ENCODE measurements at places on chromosomes 1 and 21.

DNA sequence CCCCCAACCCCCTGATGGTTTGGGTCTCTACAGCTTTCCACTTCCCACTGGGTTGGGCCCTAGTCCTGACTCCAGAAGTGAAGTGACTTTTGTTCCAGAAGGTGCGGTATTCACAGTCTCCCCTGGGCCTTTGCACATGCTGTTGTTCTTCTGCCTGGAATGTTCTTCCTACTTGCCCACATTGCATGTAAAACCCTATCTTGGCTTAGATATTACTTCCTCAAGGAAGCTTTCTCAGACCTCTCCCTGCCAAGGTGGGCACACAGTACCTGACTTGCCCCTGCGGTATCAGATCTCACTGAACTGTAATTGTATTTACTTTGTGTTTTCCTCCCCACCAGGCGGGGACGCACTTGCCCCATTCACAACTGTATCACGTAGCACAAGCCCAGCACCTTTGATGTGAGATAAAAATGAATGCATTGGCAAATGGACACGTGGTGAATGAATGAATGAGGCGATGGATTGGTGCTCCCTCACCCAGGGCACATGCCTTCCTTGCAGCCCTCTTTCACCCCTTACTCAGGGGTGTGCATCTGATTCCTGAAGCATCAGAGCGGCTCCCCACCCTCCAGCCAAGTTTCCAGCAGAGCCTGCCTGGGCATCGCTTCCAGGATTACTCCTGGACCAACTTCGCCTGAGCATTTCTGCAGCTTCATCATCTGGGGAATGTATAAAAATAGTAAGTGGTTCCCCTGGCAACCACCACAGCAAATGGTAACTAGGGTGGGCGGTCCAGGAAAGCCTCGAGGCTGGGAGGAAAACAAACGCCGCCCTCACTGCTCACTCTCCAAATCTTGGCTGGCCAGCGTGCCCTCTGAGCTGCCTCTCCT, 19.8 kb downstream of the NENF start:
- no peak for DNase-seq

- DNase-seq: no peak
Measured at GRCh38 chr1:112304126-112304525, 91.9 kb upstream of the CTTNBP2NL start.

DNA sequence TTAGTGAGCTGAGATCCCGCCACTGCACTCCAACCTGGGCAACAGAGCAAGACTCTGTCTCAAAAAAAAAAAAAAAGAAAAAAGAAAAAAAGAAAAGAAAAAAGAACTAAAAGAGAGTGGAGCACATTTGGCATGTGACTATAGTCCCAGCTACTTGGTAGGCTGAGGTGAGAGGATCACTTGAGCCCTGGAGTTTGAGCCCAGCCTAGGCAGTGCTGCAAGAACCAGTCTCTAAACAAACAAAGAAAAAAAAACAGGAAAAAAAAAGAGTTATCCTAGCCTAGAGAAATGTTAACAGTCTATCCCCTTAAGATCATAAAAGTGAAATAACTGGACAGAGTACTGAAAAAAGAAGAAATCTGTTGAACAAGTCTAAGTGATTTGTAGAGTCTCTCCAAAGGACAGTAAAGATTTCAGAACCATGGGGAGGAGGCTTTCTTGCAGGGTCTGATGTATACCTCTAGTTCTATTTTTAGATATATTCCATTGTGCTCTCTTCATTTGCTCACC, 4.5 kb upstream of the PRDX1 start:
- DNase-seq: no peak

DNA sequence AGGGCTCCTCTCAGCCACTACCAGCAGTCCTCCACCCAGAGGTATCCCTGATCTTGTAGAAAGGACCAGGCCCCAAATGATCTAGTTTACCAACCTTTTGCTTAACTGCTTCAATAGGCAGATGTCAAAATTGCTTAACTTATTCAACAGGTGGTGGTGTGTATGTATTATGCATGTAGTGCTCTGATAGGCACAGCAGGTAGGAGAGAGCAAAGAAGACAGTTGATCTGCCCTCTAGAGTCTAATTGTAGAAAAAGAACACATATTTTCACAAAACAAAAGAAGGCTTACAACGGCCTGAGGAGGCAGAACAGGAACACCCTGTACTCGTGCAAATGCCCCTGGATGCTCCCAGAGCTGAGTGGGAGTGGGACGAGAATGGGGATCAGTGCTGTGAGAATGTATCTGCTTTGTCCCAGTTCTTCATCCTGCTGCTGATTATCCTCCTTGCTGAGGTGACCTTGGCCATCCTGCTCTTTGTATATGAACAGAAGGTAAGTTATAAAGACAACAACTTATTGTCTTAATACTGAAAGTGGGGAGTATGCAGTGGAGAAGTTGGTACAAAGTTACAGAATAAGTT, 21.1 kb downstream of the CD53 start:
- no peak for DNase-seq

DNA sequence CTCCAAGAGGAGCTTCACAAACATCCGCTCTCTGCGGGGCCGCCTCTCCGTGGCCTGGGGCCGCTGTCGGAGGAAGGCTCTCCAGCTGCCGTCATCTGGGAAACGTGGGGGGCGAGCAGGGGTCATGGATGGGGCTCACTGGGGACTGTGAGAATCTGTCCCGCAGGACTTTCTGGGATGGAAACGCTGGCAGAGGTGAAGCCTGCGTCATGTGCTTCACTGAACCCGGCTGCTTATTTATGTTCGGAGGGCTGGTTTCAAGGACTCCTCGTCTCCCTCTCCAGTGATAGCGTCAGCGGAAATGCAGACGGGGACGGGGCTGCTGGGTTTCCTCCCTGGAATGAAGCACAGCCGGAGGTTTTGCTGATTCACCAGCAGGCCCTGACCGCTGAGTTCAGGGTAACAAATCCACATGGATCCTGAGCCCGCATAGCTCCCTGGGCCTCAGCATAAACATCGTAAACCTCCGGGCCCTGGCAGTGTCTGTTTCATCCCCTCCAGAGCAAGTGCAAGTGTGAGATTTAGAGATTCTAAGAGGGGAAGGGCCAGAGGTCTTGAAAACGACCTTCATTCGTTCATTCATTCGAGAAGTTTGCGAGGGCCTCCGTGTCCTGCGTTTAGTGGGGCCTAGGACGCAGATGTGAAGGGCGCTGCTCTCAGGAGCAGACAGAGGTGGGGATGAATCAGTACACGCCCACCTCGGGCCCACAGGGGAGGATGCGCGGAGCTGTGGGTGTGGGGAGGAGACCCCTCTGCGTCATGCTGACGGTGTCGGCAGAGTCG, 7.0 kb upstream of the POFUT2 start:
- no peak for DNase-seq

Data from NCI-H526 treated with DMSO at 0.1 percent for 48 hours (cell line).